ENCODE measurements at places on chromosomes 1 and 21. TPM values are rescaled to one million over a fixed set of nuclear protein-coding genes. Genes with fewer than 3 reads are reported as not detected.

ADAMTS1 gene
- total RNA-seq: 101 TPM

LCE1C gene
- not detected for total RNA-seq

PPIAL4G gene
- 0.24 TPM for total RNA-seq

TMEM59 gene
- total RNA-seq: 354 TPM

OXCT2 gene
- total RNA-seq: 0.82 TPM

RUSC1 gene
- total RNA-seq: 36.2 TPM

TPTE gene
- total RNA-seq: not detected

RNU1-1 gene
- 3,444 TPM for total RNA-seq

FAM163A gene
- not detected for total RNA-seq

FALEC gene
- total RNA-seq: not detected

FCER1A gene
- 0.89 TPM for total RNA-seq

SLAMF1 gene
- 2.5 TPM for total RNA-seq
